Right lung (tissue), 10 donors: ENCODE measurements at places on chromosomes 11 and 22.

- no peak for DNase-seq
These were observed 5.9 kb downstream of the KCNJ4 start for GRCh38 chr22:38448945-38449745.

- no peak for DNase-seq
These were observed 215.7 kb upstream of the CTSC start for GRCh38 chr11:88553204-88553603.

DNA sequence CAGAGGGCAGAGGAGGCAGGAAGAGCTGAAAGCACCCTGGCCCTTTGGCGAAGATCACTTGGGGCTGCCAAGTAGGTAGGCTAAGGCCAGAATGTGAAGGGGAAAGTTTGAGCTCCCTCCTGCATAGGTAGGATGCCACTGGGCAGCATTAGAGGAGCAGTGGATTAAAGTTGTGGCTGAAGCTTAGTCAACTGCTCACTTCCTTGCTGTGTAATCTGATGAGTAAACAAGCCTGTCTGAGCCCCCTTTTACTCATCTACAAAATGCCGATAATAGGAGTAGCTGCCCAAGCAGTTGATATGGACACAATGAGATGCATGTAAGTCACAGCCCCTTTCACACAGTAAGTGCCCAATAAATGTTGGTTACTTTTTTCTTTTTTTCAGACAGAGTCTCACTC lies 216.4 kb downstream of the MN1 start:
- no peak for DNase-seq

DNA sequence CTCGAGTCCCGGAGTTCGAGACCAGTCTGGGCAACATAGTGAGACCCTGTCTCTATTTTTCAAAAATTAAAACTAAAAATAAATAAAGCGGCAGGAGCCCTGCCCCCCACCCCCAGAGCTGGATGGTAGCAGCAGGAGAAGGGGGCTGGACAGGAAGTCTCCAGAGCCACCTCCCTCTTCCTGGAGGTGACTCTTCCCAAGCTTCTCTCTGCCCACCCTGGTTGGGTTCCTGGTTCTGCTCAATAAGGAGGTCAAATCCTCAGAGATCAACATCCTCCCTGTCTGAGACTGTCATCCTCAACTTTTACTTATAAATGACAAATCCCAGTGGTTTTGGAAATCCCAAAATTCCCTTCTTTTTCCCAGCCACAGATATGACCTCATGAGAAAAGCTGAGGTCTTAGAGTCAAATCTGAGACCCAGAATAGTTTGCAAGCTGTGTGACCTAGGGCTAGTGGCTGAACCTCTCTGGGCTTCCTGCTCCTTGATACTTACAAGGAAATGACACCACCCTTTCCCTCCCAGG lies 987 bp downstream of the C1QTNF6 start:
- DNase-seq, result no peak

- no peak for DNase-seq
These were observed 270.2 kb downstream of the CTTN start for GRCh38 chr11:70668204-70669202.
